A549 treated with DMSO at 1 μM for 4 hours (cell line): ENCODE measurements at places on chromosomes 5 and 9. TPM values are rescaled to one million over a fixed set of nuclear protein-coding genes. Genes with fewer than 3 reads are reported as not detected.

The IFNK gene
- total RNA-seq = not detected in 5 replicates

The SGCD gene
- 3.7 to 4.9 TPM (median 4.0 TPM) in 5 replicates for total RNA-seq

The ELAVL2 gene
- 0.05 TPM in 1 of 5 replicates, not detected in the others for total RNA-seq

The GPR151 gene
- not detected in 5 replicates for total RNA-seq

The LMNB1 gene
- 58.3 to 72.8 TPM (median 71.5 TPM) in 5 replicates for total RNA-seq

The SLC6A7 gene
- 0.02 to 0.06 TPM (median 0.03 TPM) in 4 of 5 replicates, not detected in the other for total RNA-seq

The ARHGEF28 gene
- 13.7 to 17.8 TPM (median 15.1 TPM) in 5 replicates for total RNA-seq

The MRPL41 gene
- 39.5 to 86.1 TPM (median 78.7 TPM) in 5 replicates for total RNA-seq

The AFAP1L1 gene
- 4.7 to 6.7 TPM (median 5.7 TPM) in 5 replicates for total RNA-seq

The CCNI2 gene
- total RNA-seq = 0.06 to 0.56 TPM (median 0.15 TPM) in 4 of 5 replicates, not detected in the other

The SLC23A1 gene
- 1.0 to 1.5 TPM (median 1.1 TPM) in 5 replicates for total RNA-seq

The ORM2 gene
- not detected in 5 replicates for total RNA-seq

The INSL6 gene
- total RNA-seq = not detected in 5 replicates

The ZNF454 gene
- total RNA-seq = not detected in 5 replicates

The NIPSNAP3A gene
- total RNA-seq = 10.7 to 17.1 TPM (median 13.8 TPM) in 5 replicates

The C9orf50 gene
- 0.08 TPM in 1 of 5 replicates, not detected in the others for total RNA-seq

The ADAMTS12 gene
- 8.0 to 9.5 TPM (median 9.0 TPM) in 5 replicates for total RNA-seq

The ARID3C gene
- 0.10 to 0.28 TPM (median 0.22 TPM) in 5 replicates for total RNA-seq

The AQP7 gene
- total RNA-seq = 0.21 to 0.43 TPM (median 0.32 TPM) in 5 replicates

The NME5 gene
- total RNA-seq = not detected in 5 replicates

The DRD1 gene
- 0.77 to 1.3 TPM (median 0.95 TPM) in 5 replicates for total RNA-seq

The NKD2 gene
- total RNA-seq = 8.7 to 13.3 TPM (median 10.7 TPM) in 5 replicates

The GARIN3 gene
- not detected in 5 replicates for total RNA-seq

The DNAI1 gene
- total RNA-seq = 0.07 TPM in 1 of 5 replicates, not detected in the others

The PAEP gene
- total RNA-seq = 0.13 to 0.46 TPM (median 0.20 TPM) in 3 of 5 replicates, not detected in the others

The KIAA1958 gene
- total RNA-seq = 1.9 to 3.3 TPM (median 3.2 TPM) in 5 replicates

The TMEM171 gene
- 4.8 to 6.9 TPM (median 5.8 TPM) in 5 replicates for total RNA-seq

The CCL27 gene
- total RNA-seq = 0.27 to 0.39 TPM (median 0.34 TPM) in 4 of 5 replicates, not detected in the other
